ENCODE measurements at places on chromosomes 3 and 15.

GRCh38 chr15:56432304-56432703, 32.6 kb downstream of the MNS1 start:
- no peak for ATAC-seq

GRCh38 chr3:181610973-181611265, 100.8 kb upstream of the SOX2 start:
- no peak for ATAC-seq

- ATAC-seq, result no peak
Observed at GRCh38 chr3:111594205-111594604, 941 bp downstream of the ZBED2 start.

- no peak for ATAC-seq
Observed at GRCh38 chr3:179560791-179561190, 1.9 kb upstream of the ACTL6A start.

DNA sequence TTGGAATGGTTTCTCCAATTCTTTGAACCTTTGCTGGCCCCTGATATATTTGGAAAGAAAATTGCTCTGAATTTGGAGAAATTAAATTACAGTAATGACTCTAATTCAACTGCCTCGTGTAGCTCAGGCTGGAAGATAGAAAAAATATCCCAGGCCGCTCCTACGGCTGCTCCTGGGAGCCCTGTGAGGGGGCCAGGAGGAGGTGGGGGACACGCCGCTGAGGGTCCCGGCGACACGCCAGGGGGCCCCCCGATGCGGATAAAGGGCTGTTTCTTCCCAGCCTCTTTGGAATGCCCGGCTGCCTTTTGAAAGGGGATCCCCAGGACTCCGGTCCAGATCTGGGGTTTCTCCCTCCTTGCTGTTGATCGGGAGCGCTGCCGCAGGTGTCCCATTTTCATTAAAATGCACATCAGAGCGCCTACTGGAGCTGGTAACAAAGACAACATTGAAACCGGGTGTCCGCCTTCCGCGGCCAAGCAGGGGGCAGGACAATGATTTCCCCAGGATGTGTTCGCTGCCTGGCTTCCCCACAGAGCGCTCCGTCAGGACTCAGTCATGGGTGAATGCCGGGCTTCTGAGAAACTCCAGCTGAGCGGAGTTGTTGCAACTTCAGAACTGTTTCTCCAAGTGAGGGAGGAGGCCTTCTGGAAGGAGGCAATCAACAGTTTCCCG, 200.1 kb upstream of the KBTBD8 start:
- ATAC-seq, result no peak

GRCh38 chr15:23734862-23735261, 47.8 kb upstream of the NDN start:
- no peak for ATAC-seq

DNA sequence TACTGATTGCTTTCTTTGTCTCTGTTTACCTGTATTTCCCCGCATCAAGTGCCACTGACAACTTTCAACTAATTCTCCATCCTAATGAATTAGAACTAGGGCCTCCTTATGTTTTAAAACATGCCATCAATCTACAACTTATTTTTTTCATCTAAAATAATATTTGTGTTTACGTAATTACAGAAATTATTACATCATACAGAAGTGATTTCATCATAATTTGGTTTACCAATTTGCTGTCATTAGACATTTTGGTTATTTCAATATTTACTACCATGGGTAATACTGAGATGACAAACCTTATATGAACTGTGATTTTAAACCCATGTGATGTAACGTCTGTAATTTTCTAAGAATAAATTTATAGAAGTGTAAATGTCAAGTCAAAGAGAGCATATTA, 468.0 kb upstream of the IL12A start:
- ATAC-seq, result no peak

DNA sequence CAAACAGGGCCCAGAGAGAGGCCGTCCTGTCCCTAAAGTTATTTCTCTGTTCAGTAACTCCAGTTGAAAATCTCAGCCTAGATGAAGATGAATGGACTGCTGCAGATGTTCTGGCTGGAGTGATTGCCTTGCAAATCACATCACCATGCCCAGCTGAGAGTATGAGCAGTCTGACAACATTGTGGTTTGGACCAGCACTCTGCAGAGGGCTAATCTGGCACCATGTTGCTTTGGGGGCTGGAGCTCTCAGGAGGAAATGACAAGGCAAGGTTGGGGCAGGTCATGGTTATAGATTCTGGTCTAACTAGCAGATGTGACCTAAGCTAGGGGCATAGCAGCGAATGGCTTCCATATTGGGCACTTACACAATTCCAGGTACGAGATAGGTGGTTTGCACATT, 314.2 kb downstream of the CLSTN2 start:
- no peak for ATAC-seq

DNA sequence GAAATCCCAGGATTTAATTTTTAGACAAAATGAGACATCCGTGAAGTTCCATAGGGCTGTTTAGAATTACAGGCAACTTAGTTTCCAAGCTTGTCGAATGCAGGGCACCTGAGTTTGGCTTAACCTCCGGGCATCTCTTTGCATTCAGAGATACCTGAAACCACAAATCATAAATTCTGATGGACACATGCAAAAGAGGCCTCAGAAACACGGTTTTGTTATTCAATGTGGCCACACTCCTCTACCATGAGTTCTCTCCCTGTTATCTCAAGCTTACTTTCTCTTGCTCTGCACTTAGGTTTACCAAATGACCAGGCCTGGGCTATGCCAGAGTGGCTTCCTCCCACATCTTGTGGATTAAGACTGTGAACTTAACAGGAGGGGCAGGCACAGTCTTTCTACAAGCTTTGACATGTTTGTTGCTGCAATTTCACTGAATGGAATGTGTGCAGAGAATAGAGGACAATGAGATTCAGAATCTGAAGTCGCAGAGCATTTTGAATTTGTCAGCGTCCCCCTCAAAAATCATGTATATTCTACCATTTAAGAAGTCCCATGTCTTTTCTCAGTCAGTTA, 137.7 kb downstream of the TPRG1 start:
- ATAC-seq, result no peak

DNA sequence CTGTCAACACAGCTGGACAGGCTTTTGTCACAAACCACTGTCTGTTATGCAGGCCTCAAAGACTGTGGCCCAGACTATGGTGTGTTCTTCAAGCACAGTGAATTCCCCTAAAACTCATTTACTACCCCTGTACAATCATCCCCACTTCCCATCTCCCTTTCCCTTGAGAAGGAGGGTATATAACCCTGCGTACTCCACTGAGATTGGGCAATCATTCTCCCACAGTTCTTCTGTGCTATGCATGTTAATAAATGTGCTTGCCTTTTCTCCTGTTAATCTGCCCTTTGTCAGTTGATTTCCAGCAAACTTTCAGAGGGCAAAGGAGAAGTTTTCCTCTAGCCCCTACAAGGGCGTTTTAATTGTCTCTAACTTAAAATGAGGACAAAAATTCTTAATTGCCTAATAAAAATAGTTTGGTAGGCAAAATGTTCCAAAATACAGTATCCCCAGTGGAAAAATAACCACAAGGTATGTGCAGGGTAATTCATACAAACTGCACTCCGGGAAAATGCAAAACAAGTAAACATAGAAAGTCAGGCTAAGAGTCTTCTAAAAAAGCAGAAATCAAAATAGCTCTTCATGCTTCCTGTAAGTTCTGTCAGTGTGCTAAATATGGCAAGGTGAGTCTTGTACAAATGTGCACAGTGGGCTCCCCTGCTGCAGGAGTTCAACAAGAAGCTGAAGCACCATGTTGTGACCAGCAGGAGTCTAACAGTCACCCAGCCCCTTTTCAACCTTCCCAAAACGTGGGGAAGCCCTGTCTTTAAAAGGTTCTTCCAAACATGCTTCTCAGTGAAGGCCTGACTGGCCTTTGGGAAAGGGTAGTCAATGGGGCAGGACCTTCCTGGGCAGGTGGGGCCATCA, 10.2 kb downstream of the ATP10A start:
- ATAC-seq, result no peak

DNA sequence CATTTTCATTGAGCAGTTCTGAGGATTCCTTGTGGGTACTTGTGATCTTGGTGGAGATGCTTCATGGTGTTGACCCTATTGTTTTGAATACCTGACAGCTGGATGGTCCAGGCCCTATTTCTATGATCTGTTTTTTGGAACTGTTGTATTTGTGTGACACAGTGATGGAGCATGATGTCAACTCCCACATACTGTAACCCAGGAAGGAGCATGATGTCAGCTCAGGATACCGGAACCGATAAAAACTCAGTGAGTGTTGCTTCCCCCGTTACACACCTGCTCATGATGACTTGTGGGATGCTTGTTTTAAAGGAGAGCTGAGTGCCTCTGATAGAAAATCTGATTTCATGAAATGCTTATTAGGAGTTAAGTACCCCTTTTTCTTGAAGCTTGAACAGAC, 45.1 kb downstream of the ZBTB38 start:
- peak; percentile 35 for ATAC-seq

- ATAC-seq, result no peak
Observed at GRCh38 chr3:124926426-124927101, 8.0 kb downstream of the MUC13 start.

GRCh38 chr3:189735913-189736312, 104.7 kb downstream of the TP63 start:
- no peak for ATAC-seq

- no peak for ATAC-seq
Observed at GRCh38 chr3:58025837-58026569, 17.8 kb downstream of the FLNB start.

DNA sequence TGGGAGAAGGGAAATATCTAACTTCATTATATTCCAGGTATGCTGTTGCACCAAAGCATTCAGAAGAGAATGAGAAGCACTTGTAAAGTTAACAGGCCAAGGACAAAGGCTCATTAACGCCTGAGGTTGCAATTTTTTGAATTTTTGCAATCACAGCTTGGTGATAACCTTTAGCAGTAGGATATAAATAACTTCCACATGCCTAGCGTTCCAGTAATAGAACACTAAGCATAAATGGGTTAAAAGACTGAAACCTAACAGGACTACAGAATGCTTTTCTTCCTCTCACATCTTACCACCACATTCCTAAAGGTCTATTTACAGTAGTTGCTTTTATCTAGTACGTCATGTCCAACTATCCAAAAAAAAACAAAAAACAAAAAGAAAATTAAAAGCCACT, 57.4 kb upstream of the IMPG2 start:
- ATAC-seq, result no peak

- no peak for ATAC-seq
Observed at GRCh38 chr3:3355442-3355841, 176.0 kb upstream of the CRBN start.

- no peak for ATAC-seq
Observed at GRCh38 chr3:58119186-58119585, 91.6 kb downstream of the DNASE1L3 start.

DNA sequence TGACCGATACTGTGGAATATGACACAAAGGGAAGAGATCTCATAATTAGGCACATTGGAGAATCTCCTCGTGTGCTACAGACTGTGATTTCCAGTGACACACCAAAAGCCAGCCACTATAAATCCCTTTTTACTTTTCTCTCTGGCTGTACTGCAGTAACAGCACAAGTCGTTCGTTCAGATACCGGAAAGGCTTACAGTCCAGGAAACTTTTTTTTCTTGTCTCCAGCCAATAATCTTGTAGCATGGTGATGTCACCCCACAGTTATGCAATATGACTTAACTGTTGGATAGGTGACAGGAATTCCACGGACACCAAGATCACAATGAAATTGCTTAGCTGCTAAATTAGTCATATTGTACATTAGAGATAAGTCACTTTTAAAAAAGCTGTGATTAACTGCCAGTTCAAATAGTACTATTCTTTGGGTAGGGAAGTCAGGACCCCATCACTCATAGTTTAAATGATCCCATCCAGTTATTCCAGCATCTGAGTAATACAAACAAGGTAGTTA, 36.3 kb upstream of the TSC22D2 start:
- ATAC-seq, result no peak

- ATAC-seq, result no peak
Observed at GRCh38 chr3:54977439-54977838, 49.6 kb upstream of the LRTM1 start.

- no peak for ATAC-seq
Observed at GRCh38 chr15:75023872-75024636, 664 bp downstream of the PPCDC start.

DNA sequence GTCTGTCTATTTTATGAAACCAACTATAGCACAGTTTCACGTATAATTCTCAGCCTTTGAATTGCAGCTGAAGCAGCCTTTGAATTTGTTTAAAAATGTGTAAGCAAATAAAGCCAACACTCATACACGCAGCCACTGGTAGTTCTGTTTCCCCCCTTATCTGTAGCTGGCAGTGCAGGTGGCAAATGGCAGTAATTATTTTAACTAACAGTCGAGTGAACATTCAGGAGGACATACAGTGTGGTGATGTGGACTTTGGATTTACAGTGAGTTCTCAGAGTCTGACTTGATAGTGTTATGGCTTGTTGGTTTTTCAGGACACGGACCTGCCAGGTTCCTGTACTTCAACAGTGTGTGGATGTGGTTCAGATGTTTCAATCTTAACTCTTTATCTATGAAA, 64.0 kb upstream of the SKOR1 start:
- ATAC-seq, result no peak

- ATAC-seq, result no peak
Observed at GRCh38 chr15:95557226-95558046, 773.1 kb upstream of the NR2F2 start.

GRCh38 chr3:4856986-4857385, 122.3 kb upstream of the BHLHE40 start:
- ATAC-seq, result no peak

DNA sequence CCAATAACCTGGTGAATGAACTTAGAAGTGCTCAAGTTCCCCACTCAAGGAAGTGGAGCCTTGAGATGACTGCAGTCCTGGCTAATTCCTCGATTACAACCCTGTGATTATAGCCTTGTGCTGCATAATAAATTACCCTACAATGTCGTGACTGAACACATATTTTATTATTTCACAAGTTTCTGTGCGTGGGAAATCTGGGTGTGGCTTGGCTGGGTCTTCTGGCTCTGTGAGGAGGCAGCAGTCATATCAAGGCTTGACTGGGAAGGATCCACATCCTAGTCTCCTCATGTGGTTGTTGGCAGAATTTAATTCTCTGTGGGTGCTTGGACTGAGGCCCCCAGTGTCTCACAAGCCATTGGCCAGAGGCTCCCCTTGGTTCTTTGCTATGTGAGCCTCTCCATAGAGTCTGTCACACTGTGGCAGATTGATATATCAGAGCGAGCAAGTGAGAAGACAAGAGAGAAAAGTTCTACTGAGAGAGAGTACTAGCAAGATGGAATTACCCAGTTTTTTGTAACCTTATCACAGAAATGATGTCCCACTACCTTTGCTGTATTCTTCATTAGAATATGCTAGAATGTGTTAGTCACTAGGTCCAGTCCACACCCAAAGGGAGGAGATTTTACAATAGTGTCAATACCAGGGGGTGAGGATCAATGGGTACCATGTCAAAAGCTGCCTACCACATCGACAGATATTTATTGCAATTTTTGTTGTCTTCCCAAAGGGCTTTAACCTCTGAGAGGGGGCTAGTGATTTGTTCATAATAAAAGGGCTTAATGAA, 102.8 kb upstream of the TBC1D5 start:
- no peak for ATAC-seq
